Thymus (tissue), 14 donors: ENCODE measurements at places on chromosomes 3 and 15. TPM values are rescaled to one million over a fixed set of nuclear protein-coding genes. Genes with fewer than 3 reads are reported as not detected.

Gene PRKAR2A
- 7.5 TPM for polyA plus RNA-seq

Gene LRRC15
- 0.55 TPM for polyA plus RNA-seq

Gene C15orf62
- 1.8 TPM for polyA plus RNA-seq

Gene CCDC32
- polyA plus RNA-seq: 39.2 TPM

Gene APBA2
- polyA plus RNA-seq: 15.3 TPM

Gene SNTN
- 0.16 TPM for polyA plus RNA-seq

Gene IL16
- polyA plus RNA-seq: 64.1 TPM

Gene DUT
- 178 TPM for polyA plus RNA-seq

Gene CFAP100
- polyA plus RNA-seq: 0.11 TPM

Gene SERPINI2
- 0.34 TPM for polyA plus RNA-seq

Gene SI
- polyA plus RNA-seq: 0.02 TPM

Gene NME9
- 1.5 TPM for polyA plus RNA-seq

Gene GCSAM
- polyA plus RNA-seq: 18.0 TPM

Gene SRPRB
- 17.7 TPM for polyA plus RNA-seq

Gene BNC1
- polyA plus RNA-seq: 6.8 TPM

Gene CNOT10
- 28.9 TPM for polyA plus RNA-seq

Gene ISL2
- 0.23 TPM for polyA plus RNA-seq

Gene MKRN3
- 1.3 TPM for polyA plus RNA-seq

Gene P2RY14
- 2.1 TPM for polyA plus RNA-seq

Gene SEMA5B
- 0.46 TPM for polyA plus RNA-seq

Gene MUC20
- polyA plus RNA-seq: 5.7 TPM

Gene DUOX2
- 0.37 TPM for polyA plus RNA-seq

Gene RYR3
- 10.4 TPM for polyA plus RNA-seq

Gene CYP1A1
- 0.11 TPM for polyA plus RNA-seq

Gene IL17RE
- 3.6 TPM for polyA plus RNA-seq

Gene TGM5
- 1.2 TPM for polyA plus RNA-seq

Gene IFT122
- polyA plus RNA-seq: 10.0 TPM

Gene SLC25A38
- 39.6 TPM for polyA plus RNA-seq

Gene PLA2G4F
- polyA plus RNA-seq: 7.3 TPM

Gene TMCO5A
- 0.27 TPM for polyA plus RNA-seq

Gene DENND4A
- polyA plus RNA-seq: 15.9 TPM

Gene GABRR3
- 0.02 TPM for polyA plus RNA-seq

Gene LRRC3B
- 0.50 TPM for polyA plus RNA-seq

Gene CEMIP
- polyA plus RNA-seq: 2.9 TPM

Gene GREM1
- 0.34 TPM for polyA plus RNA-seq

Gene LRTM1
- 0.62 TPM for polyA plus RNA-seq

Gene ACAN
- 0.80 TPM for polyA plus RNA-seq

Gene LEKR1
- 1.0 TPM for polyA plus RNA-seq

Gene INAFM2
- polyA plus RNA-seq: 12.8 TPM

Gene SCAANT1
- polyA plus RNA-seq: not detected

Gene CTDSPL
- polyA plus RNA-seq: 6.5 TPM

Gene ANKRD63
- polyA plus RNA-seq: not detected

Gene CHRD
- polyA plus RNA-seq: 2.5 TPM

Gene CSK
- 94.4 TPM for polyA plus RNA-seq

Gene DUOX1
- polyA plus RNA-seq: 4.3 TPM

Gene TEX55
- not detected for polyA plus RNA-seq

Gene EFCAB12
- 0.37 TPM for polyA plus RNA-seq

Gene NGLY1
- polyA plus RNA-seq: 73.4 TPM

Gene CALML4
- 18.3 TPM for polyA plus RNA-seq

Gene ARHGEF26
- 3.5 TPM for polyA plus RNA-seq

Gene TARS3
- 14.6 TPM for polyA plus RNA-seq

Gene PLCB2
- 125 TPM for polyA plus RNA-seq
